HFFc6 (cell line): ENCODE measurements at places on chromosomes 16 and 17.
A peak's percentile ranks its signal among the peaks of the same experiment; 100 is the strongest.

GRCh38 chr17:32444301-32445073 lies at the start of gene PSMD11:
TSS of gene PSMD11 (plus strand) at chr17:32444510. CDS start at chr17:32444524, 14 bp downstream.
- peak; percentile 96 for DNase-seq

GRCh38 chr16:67999985-68000384 lies 701 bp upstream of the DPEP2 start:
- DNase-seq = no peak

GRCh38 chr17:78360371-78361224 lies 721 bp upstream of the SOCS3 start:
- DNase-seq = peak; percentile 76

DNA sequence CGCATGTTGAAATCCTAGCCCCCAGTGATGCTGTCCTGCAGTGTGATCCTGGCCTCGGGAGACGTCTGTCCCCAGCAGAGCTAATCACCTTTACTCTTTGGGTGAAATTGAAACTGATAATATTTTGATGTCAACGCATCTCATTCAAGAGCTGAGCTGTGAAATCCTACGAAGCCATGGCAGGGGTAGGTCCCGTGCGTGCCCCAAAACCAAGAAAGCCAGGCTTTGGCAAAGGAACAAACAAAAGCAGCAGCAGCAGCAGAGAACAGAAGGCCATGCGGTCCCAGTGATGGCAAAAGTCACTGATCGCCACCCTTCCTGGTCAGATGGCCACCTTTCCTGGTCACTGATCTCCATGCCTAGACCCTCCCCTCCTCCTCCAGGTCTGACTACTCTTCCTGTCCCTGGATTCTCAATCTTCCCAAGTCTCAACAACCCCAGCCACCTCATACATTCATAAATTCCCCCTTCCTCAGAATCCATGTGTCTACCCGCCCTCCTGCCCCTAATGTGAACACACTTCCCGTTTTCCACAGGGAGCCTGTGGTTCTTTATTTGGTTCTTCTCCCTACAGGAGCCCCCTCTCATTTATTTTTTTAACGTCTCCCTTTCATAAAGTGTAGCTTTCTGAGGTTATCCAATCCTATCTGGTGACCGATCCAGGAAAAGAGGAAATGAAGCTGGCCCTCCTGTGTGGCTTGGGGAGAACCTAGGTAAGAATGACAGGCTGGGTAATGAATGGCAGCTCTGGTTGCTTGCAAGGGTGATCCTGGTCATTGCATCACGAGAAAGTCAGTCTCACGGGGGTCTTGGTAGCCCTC lies 50.3 kb downstream of the CPPED1 start:
- DNase-seq = no peak

DNA sequence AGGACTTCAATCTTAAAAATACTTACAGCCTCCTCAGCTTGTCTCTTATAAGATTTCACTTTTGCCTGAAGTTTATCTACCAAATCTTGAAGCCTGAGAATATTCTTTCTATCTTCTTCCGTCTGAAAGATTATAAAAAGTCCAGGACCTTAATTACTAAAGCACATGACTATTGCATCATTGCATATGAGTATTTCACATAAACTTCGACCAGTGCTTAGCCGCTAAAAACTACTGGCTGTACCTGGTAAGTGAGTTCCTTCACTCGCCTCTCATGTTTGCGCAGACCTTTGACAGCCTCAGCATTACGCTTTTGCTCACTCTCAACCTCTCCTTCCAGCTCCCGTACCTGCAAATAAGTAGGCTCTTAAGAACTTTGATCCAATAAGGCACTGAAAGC lies 4.7 kb upstream of the MYH1 start:
- no peak for DNase-seq

DNA sequence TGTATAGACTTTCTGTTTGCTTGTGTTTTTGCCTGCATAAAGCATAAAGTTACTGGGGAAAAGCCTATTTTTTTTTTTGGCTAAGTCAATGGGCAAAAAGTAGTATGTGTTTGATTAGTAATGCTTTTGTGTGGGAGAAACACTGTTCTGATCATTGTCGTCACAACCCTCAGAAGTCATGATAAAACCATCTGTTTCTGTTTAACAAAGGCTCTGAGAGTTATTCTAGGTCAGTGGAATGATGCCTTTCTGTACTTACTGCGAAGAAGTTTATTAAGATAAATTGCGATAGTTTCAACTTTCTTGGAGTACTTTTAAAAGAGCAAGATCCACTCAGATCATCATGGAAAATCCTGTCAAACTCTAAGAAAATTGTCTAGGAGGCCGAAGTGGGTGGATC lies 80.9 kb downstream of the PRKCA start:
- peak; percentile 73 for DNase-seq

DNA sequence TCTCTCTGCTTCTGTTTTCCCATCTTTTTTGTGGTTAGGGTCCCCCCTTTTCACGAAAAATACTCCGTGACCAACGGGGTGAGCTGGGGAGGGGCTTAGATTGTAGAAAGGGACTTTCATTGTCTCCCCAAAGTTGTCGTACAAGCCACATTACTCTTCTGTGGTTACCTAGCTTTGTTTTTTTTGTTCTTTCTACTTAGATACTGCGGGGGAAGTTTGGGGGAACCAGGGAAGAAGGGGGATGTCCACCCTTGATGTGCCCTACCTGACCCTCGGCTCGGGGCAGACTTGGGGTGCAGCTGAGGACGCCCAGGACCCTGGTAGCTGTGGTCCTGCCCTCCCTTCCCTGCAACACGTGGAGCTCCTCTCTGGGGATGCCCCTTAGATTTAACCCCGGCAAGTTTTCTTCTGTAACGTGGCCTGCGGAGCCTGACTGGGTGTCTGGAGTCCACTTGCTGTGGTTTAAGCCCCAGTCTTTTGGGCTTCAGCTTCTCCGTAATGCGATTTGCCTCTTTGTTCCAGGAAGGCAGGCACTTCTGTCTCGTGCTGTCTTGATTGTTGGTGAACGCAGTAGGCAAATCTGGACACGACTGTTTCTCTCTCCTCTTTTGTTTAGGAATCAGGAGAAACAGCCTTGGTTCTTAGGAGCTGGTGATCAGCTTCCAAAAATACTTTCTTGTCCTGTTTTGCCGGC lies 892 bp downstream of the ABCC1 start:
- DNase-seq = peak; percentile 33

GRCh38 chr16:88303890-88304819 lies 78.6 kb upstream of the ZNF469 start:
- peak; percentile 93 for DNase-seq

DNA sequence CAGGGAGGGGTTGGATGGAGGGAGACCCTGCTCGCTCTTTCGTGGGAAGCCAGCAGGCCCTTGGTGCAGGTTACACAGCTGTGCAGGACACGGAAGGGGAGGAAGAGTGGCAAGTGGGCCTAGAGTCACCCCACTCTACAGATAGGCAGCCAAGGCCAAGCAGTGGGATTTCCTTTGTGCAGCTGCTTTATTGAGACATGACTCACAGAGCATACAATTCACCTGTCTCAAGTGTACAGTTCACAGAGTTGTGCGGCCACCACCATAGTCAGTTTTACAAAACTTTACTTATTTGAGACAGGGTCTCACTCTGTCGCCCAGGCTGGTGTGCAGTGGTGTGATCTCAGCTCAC lies 91.2 kb upstream of the CIBAR2 start:
- no peak for DNase-seq

GRCh38 chr16:28289048-28289447 lies 3.3 kb upstream of the SBK1 start:
- no peak for DNase-seq

- DNase-seq = no peak
Measured at GRCh38 chr17:34163123-34163522, 92.0 kb upstream of the CCL2 start.

- peak; percentile 53 for DNase-seq
Measured at GRCh38 chr17:56176091-56176490, 22.8 kb downstream of the ANKFN1 start.

GRCh38 chr16:20393801-20394577 lies 10.5 kb downstream of the PDILT start:
- no peak for DNase-seq

DNA sequence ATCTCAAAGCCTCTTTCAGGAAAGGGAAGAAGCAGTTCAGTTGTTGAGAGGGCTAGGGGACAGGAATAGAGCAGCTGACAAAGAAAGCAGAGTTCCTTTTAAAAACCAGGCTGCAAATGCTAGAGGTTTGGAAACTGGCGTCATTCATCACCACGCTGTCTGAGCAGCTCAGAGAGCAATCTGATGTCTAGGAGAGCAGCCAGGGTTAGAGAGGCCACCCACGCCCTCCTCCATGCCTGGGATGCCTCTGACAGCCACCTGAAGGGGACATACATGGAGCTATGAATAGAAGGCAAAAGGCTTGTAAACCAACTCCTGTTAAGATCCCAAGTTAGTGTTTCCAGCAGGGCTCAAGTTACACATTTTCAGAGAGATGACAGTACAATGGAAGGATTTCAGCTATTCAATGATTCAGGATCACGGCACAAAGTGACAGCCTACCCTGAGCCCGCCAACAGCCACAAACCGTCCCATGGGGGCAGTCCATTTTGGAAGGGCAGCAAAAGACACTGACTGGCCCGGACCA lies 12.4 kb downstream of the RAB5C start:
- DNase-seq = peak; percentile 88

GRCh38 chr17:76826330-76827068 lies 41.7 kb upstream of the MGAT5B start:
- DNase-seq = no peak
